ENCODE measurements at places on chromosomes 13 and 19. TPM values are rescaled to one million over a fixed set of nuclear protein-coding genes. Genes with fewer than 3 reads are reported as not detected.

- DNase-seq = no peak
These were observed 117.6 kb upstream of the SPATA13 start for GRCh38 chr13:24042710-24043440.

ZNF836 gene
- total RNA-seq = 1.0 TPM

CD37 gene
- not detected for total RNA-seq

ZNF579 gene
- total RNA-seq = 8.2 TPM

- DNase-seq = no peak
These were observed 307.3 kb upstream of the TSHZ3 start for GRCh38 chr19:31656507-31656906.

- DNase-seq = no peak
These were observed 105.0 kb downstream of the DGKH start for GRCh38 chr13:42153199-42154113.

MYH14 gene
- total RNA-seq = not detected

DNA sequence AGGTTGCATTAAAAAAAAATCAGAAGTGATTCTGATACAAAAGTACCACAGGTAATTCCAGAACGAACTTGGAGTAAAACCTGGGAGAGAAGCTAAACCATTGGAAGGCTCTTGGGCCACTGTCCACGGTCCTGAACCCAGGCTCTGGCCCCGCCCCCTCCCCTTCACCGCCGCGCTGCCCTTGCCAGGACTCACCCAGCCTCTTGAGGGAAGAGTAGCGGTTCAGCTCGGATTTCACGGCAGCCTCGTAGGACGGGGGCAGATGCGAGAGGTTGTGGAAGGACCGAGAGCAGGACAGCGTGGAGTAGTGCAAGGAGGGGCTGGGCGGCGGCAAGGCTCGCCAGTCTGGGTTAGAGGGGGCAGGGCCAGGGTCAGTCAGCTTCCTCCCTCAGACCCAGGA is 5.7 kb downstream of the SHISA7 start:
- DNase-seq = peak; percentile 67

DNA sequence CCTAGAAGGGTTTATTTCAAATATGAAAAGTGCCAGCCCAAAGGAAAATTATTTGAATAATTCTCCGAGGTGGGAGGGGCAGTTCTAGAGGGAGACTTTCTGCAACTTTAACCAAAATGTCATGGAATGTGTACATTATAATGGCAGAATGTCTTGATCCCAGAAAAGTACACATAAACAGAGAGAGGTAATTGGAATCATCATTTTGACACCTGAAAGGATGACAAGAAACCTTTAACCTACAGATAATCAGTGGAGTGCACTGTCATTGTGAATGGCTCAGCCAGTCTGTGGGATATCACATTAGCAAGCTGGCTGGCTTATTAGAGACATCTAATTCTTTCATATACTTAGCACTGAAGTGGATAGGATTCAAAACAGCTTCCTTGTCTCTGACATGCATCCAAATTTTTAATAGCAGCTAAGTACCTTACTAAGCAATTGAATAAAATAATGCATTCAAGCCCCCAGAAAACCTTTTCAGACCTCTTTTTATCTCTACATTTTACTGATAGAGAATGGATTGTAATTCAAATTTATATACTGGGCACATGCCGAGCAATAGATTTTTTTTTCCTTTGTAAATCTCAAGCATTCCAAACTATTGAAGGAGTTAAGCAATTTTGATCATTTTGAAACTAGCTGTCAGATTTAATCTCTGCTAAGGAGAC is 468.6 kb downstream of the COG6 start:
- DNase-seq = no peak

All from HT1080 (cell line).